Dermis blood vessel endothelial cell (primary cell): ENCODE measurements at places on chromosomes 4 and X. TPM values are rescaled to one million over a fixed set of nuclear protein-coding genes. Genes with fewer than 3 reads are reported as not detected.

CXCL11 gene
- total RNA-seq, result 2.0 and 2.7 TPM in 2 replicates

KIT gene
- 5.6 and 12.9 TPM in 2 replicates for total RNA-seq

SCML2 gene
- 1.9 and 3.1 TPM in 2 replicates for total RNA-seq

SAP30 gene
- 27.7 and 35.7 TPM in 2 replicates for total RNA-seq

CPLX1 gene
- total RNA-seq, result 0.09 and 0.34 TPM in 2 replicates

HPSE gene
- total RNA-seq, result 6.6 and 12.0 TPM in 2 replicates

GABRQ gene
- total RNA-seq, result not detected in 2 replicates

HTR2C gene
- not detected in 2 replicates for total RNA-seq

LDB2 gene
- total RNA-seq, result 220 and 258 TPM in 2 replicates

RNF212 gene
- 0.85 and 1.1 TPM in 2 replicates for total RNA-seq

CACNA1F gene
- under 0.01 and 0.05 TPM in 2 replicates for total RNA-seq

FRG2 gene
- not detected in 2 replicates for total RNA-seq

WWC2 gene
- total RNA-seq, result 31.3 and 43.8 TPM in 2 replicates

FAM133A gene
- total RNA-seq, result 0.17 TPM in 1 of 2 replicates, not detected in the other

GCNA gene
- total RNA-seq, result 1.6 and 3.2 TPM in 2 replicates

MAGEA11 gene
- total RNA-seq, result not detected in 2 replicates

SPIN2A gene
- 0.09 and 0.17 TPM in 2 replicates for total RNA-seq

SLC16A2 gene
- total RNA-seq, result 0.70 and 1.0 TPM in 2 replicates

NLGN3 gene
- under 0.01 and 0.09 TPM in 2 replicates for total RNA-seq

FAM149A gene
- 0.09 TPM in 1 of 2 replicates, not detected in the other for total RNA-seq

F11 gene
- not detected in 2 replicates for total RNA-seq

ASB12 gene
- not detected in 2 replicates for total RNA-seq

AMBN gene
- not detected in 2 replicates for total RNA-seq

RADX gene
- total RNA-seq, result under 0.01 and 0.14 TPM in 2 replicates

TMEM184C gene
- total RNA-seq, result 51.7 and 62.4 TPM in 2 replicates

GABRG1 gene
- not detected in 2 replicates for total RNA-seq

C4orf50 gene
- total RNA-seq, result under 0.01 and 0.05 TPM in 2 replicates

UCP1 gene
- not detected in 2 replicates for total RNA-seq

LRCH2 gene
- 9.2 and 12.6 TPM in 2 replicates for total RNA-seq

IL2RG gene
- total RNA-seq, result 0.51 TPM in 1 of 2 replicates, not detected in the other

MAGIX gene
- total RNA-seq, result 0.68 and 0.84 TPM in 2 replicates

NPY1R gene
- total RNA-seq, result 0.09 and 0.34 TPM in 2 replicates

LNX1 gene
- 3.1 TPM in 2 replicates for total RNA-seq

GPR78 gene
- not detected in 2 replicates for total RNA-seq

PGAM4 gene
- total RNA-seq, result 0.28 TPM in 1 of 2 replicates, not detected in the other

NPY2R gene
- not detected in 2 replicates for total RNA-seq

MXRA5 gene
- total RNA-seq, result under 0.01 TPM in 2 replicates

HDAC8 gene
- 26.5 and 32.8 TPM in 2 replicates for total RNA-seq

FAM184B gene
- total RNA-seq, result not detected in 2 replicates

HHIP gene
- 37.1 and 191 TPM in 2 replicates for total RNA-seq

UVSSA gene
- total RNA-seq, result 6.1 and 6.5 TPM in 2 replicates

UNC5C gene
- total RNA-seq, result under 0.01 and 0.23 TPM in 2 replicates

INPP4B gene
- total RNA-seq, result 20.9 and 43.2 TPM in 2 replicates

SHROOM3 gene
- total RNA-seq, result 0.51 and 1.1 TPM in 2 replicates

DMRTC1B gene
- not detected in 2 replicates for total RNA-seq

CT83 gene
- total RNA-seq, result not detected in 2 replicates

WDFY3 gene
- 103 and 145 TPM in 2 replicates for total RNA-seq

TNMD gene
- 0.05 TPM in 1 of 2 replicates, not detected in the other for total RNA-seq

HSFX3 gene
- not detected in 2 replicates for total RNA-seq

PDCL2 gene
- not detected in 2 replicates for total RNA-seq

S100G gene
- not detected in 2 replicates for total RNA-seq

GPR143 gene
- total RNA-seq, result 2.8 and 6.0 TPM in 2 replicates

TMPRSS11B gene
- total RNA-seq, result not detected in 2 replicates

PDGFRA gene
- total RNA-seq, result 0.65 and 1.5 TPM in 2 replicates

SULT1B1 gene
- 2.4 and 12.6 TPM in 2 replicates for total RNA-seq
